Activated naive CD8-positive, alpha-beta T cell treated with anti-CD3 and anti-CD28 coated beads for 36 hours (primary cell): ENCODE measurements at places on chromosomes 7 and 10. TPM values are rescaled to one million over a fixed set of nuclear protein-coding genes. Genes with fewer than 3 reads are reported as not detected.

DNA sequence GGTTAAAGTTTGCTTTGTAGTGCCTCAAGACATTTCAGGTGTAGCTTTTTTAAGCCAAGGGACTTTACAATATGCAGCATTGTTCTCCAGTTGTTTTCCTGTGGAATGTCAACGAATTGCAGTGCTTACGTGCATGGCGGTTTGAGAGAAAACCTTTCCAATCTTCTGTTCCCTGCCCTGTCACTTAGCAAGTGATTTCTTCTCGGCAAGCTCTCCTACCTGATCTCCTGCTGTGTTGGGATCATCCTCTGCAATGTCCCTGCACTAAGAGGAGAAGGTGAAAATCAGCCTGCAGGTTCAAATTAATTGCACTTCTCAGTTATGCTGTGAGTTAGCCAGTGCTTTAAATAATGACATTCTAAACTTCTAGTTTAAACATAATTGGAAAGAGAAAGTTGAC lies 197.6 kb upstream of the FZD1 start:
- DNase-seq, result no peak

DNA sequence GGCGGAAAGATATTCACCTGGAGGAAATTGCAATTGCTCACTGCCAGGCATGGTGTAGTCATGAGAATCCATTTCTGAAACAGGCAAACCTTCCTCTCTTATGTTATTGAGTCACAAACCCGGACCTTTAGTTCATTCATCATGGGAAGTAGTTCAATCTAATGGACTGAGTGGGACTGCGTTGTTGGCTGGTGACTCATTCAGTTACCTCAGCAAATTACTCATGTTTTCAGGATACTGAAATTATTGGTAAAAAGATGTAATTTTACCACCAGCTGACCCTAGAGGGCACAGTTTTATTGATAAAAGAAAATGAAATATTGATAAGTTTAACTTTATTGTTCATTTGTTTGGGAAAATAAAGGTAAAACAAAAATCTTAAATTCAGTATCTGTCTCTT lies 1194.4 kb upstream of the SORCS1 start:
- DNase-seq, result no peak

- DNase-seq, result no peak
Measured at GRCh38 chr7:46664453-46664852, 743.4 kb upstream of the IGFBP3 start.

DNA sequence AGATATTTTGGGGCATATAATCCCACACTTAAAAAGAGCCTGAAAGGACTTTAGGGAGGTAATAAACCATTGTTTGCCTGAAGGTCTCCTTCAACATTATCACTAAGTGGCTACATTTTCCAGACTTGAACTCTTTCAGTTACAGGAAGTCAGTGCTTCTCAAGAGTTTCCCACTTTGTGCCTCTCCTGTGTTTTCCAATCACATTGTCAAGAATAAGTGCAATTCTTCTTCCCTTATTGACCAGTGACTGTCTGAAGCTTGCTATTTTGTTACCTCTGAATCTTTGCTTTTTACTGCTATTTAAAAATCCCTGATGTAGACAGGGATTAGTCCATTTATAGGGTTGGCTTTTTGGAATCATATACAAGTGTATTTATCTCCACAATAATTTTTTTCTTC lies 346.7 kb upstream of the ANKRD30A start:
- DNase-seq, result no peak

Gene WDFY4
- 0.93 TPM for total RNA-seq

DNA sequence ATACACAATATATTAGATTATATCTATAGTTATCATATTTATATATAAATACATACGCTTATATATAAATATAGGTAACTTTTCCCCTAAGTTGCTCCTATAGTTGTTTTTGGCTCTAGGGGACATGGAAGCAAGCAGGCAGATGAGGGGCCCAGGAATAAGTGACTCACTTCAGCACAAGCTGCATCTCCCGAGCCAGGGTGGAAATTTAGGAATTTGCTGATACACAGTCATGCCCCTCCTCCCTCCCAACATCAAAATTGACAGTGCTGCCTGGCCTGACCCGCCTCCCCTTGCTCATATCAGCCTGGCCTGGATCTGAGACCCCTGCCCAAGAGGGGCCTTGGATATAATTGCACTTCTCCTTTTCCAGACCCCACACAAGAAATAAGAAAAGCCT lies 33.8 kb downstream of the MKI67 start:
- no peak for DNase-seq

DNA sequence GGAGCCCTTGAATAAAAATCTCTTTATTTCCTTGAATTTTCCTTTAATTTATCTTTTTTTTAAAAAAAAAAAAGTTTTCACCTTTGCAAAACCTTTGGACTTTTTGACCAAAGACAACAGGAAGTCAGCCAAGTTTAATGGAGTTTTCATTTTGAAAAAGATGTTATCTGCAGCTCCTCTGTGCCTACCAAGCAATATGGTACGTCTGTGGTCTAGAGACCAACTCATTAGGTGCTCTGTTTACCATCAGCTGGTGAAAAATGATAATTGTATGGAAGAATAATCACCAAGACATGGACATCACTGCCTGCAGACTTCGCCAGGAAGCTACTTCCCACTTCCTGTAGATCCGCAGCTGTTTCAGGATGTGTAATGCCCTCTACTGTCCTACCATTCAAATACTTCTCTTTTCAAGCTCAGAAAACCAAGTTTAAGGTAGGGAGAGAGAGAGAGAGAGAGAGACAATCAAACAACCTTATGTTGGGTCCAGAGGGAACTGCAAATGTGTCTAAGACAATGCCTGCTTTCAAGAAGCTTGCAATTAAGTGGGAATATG lies 18.7 kb downstream of the PLXNA4 start:
- no peak for DNase-seq

Gene GBX1
- total RNA-seq, result not detected

- DNase-seq, result no peak
Measured at GRCh38 chr7:151455690-151456089, 15.7 kb upstream of the CRYGN start.

GRCh38 chr10:58734664-58735063 lies 222.0 kb downstream of the BICC1 start:
- no peak for DNase-seq
